ENCODE measurements at places on chromosomes 1 and 21.

DNA sequence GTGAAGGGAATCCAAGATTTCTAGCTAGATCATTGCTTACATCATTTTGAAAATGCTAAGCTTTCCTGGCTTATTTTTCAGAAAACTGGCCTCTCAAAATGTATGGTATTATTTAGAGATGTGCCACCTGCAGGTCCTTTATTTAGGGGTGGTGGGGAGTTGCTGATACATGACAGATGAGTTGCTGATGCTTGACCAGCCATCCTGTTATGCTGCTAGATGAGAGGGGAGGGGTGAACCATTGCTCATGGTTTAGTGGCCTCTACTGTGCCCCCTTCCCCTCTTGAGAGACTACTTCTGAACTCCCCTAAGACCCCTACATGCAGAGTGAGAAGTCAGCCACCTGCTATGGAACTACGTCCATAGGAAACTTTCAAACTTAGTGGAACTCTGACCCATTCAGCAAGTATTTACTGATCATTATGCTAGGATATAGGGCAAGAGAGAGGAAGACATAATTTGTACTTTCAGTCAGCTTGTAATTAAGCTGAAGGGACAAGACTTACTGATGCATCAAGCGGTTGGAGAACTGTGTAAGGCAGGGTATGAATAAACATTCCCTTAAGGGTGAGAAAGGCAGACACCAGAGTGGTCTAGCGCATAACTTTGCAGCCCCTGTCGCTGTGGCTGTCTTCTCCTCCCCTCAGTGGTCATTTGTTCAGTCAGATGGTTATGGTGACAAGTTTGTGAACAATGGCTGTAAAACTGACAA lies 34.6 kb downstream of the SLAMF6 start:
- DNase-seq = no peak

GRCh38 chr1:160743266-160743665 lies 4.2 kb downstream of the SLAMF7 start:
- DNase-seq = no peak

GRCh38 chr1:114002492-114003239 lies 23.4 kb downstream of the OLFML3 start:
- peak; percentile 79 for DNase-seq

- no peak for DNase-seq
These were observed 13.0 kb upstream of the MORC3 start for GRCh38 chr21:36306872-36307534.

GRCh38 chr21:42465008-42465802 lies 30.8 kb downstream of the RSPH1 start:
- peak; percentile 93 for DNase-seq

- no peak for DNase-seq
These were observed 27.5 kb downstream of the KAZN start for GRCh38 chr1:14625996-14626395.

GRCh38 chr1:151606384-151606783 lies 5.5 kb upstream of the SNX27 start:
- peak; percentile 40 for DNase-seq

DNA sequence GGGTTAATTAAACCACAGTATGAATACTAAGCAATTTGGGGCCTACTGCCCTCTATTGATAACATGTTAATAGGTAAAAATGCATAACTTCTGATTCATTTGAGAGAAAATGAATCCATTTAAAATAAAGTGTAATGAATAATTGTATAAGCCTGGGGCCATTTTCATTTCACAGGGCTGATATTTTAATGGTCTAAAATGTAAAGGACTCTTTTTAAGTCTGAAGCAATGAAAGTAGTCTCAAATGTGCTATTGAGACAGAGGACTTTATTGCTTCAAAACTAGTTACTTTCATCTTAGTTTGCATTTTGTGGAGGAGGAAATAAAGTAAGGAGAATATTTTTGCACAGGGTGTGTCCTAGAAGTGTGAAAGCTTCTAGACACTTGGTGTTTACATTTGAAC lies 155.4 kb downstream of the TLR5 start:
- DNase-seq = no peak

DNA sequence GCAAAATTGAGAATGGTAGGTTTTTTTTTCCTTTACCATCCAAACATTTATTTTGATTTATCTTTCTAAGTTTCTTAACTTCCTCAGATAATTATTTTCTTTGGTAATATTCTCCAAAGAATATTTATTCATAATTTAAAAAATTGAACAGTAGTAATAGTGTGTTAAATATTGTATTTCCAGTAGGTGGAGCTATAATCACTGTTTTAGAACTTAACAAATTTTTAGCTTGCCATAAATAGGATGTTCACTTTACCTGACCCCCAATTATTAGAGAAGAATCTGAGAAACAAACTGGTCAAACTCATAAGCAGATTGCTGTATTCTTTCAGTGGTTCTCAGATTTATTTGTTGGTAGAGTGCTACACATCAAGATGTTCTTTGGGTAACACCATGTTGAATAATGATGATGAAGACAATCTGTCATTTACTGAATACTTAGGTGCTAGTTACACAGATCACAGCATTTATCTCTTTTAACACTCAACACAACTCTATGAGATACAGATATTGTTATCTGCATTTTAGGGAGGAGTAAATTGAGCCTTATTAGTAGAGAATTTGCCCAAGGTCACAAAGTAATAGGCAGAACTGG lies 82.4 kb upstream of the GPR88 start:
- DNase-seq = peak; percentile 36

- no peak for DNase-seq
These were observed 5.7 kb upstream of the FTCD start for GRCh38 chr21:46160907-46161632.

DNA sequence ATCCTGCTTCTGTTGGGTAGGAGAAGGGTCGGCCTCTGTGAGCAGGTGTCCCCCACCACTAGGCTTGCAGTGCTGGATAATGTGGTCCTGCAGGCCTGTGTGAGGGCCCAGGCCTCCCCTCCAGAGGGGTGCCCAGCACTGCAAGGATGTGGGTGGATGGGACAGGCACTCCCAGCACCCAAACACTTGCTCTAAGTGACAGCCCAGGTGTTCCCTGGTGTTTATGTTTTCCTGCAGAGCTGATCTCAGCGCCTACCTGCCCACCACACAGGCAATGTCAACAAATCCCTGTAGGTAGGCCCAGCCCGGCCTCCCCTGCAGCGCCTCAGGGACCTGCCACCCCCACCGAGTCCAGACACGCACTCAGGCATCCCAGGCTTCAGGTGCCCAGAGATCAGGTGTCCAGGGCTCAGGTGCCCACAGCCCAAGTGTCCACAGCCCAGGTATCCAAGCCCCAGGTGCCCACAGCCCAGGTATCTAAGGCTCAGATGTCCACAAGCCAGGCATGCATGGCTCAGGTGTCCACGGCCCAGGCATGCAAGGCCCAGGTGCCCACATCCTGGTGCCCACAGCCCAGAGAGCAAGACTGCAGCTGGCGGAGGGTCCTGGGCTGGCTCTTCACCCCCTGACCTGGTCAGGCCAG lies 59.2 kb downstream of the WNT9A start:
- no peak for DNase-seq

- peak; percentile 65 for DNase-seq
These were observed 122.0 kb downstream of the SEC16B start for GRCh38 chr1:177847843-177848242.

- DNase-seq = no peak
These were observed 488 bp downstream of the SLC35D1 start for GRCh38 chr1:67053535-67053784.

GRCh38 chr1:244835276-244836134 lies at the start of gene COX20:
Gene COX20, plus strand, starts transcription at chr1:244835658. Its CDS starts 57 bp downstream, at chr1:244835715.
- peak; percentile 90 for DNase-seq

- no peak for DNase-seq
These were observed 664.5 kb upstream of the NR5A2 start for GRCh38 chr1:199362996-199363395.

- DNase-seq = no peak
These were observed 3.3 kb downstream of the MX1 start for GRCh38 chr21:41429305-41429704.

DNA sequence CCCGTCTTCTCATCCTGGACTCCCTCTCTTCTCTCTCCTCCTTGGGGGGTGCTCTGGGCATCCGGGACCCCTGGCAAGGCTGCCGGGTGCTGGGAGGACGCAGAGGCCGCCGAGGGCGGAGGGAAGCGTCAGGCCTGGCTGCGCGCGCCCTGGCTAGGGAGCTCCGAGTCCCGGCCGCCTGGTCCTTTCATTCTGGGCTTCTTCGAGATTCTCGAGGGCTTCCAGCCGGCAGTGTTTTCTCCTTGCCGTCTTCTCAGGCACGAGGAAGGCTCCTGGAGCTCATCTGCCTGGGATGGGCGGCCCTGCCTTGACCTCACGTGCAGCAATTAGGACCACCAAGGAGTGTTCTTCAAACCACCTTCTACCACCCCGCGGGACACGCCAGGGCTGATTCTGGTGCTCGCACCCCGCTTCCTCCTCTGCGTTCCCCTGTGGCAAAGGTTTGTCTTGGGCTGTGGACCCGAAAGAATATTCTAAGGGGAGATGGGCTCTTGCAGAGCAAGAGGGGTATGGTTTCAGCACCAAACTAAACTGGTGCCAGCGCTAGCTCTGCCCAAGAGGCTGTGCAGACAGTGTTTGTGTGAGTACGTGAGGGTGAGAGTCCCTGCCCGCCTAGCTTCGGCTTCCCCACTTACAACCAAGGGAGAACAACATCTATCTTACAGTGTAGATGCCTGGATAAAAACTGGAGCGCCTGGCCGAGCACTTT lies 36.5 kb downstream of the PIK3CD start:
- peak; percentile 40 for DNase-seq

GRCh38 chr1:188735567-188735966 lies 1742.1 kb downstream of the BRINP3 start:
- no peak for DNase-seq

- no peak for DNase-seq
These were observed 1.5 kb downstream of the KCNC4 start for GRCh38 chr1:110211496-110212168.

DNA sequence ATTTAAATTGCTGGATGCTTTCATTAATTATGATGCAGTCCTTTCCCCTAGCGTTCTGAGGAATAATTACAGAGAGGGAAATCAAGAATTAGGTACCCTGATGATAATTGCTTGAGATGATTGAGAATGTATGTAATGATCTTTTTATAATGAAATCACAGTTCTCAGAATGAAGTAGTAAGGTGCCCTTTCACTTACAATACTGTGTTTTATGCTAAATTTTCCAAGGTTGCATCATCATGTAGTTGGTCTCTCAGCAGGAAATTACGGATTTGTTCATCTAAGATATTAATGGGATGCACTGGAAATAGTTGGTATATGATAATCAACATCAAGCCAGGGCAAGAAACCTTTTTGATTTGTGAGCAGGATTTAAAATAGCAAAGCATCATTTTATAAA lies 34.1 kb downstream of the AGT start:
- no peak for DNase-seq

DNA sequence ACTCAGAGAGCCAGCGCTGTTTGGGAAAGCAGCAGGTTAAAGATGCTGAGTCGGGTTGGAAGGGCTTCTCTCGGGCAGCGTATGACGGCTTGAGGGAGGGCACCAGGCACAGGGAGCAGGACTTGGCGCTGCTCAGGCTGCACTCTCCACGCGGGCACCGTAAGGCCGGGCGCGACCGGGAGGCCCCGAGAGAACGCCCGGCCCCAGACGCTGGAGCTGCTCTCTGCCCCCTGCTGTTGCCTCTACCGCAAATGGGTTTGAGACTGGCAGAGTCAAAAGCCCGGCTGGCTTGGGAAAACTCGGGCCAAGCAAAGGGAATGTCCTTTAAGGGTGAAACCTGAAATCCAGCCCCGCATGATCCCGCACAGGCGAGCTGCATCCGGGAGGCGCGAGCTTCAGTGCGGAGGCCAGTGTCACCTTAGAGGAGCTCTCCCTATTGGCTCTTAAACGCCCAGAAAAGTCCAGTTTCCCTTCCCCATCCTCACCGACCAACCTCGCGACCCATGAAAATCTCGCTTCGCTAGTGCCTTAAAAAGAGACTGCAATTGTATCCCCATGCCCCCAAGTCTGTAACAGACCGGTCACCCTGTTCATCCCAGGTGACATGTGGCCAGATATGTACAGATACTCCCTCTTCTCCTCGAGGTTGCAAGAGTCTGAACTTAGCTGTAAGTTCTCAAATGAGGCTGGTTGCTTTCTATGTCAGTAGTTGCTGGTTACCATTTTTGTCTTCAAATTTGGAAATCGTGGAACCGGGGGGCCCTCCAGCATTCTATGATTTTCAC lies 1.1 kb downstream of the PRRX1 start:
- DNase-seq = no peak

DNA sequence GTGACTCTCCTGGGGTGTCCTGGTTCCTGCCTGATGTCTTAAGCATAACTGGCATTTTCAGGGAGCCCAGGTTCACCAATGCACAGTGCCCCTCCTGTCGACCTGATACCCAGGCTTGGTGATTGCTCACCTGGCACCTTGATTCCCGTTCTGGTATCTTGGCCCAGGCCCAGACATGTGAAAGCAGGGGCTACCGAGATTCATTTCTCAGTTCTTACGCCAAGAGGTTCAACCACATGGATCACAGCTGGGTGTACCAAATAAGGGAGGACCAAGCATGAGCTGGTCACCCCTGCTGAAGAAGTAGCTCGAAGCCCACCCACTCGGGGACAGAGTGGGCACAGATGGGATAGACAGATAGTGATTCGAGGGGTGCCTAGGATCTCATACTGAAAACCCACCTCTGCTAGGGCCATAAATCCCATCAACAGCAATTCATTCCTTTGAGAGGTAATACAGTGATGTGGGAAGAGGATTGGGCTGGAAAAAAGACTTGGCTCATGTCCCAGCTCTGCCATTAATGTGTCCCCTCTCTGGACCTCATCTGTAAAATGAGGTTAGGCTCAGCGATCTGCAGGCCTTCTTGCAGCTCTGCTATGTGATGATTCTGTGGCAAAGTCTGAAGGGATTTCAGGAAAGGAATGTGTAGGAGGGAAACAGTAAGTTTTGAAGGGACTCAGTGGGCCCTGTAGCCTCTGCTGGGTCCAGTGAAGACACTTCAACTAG lies 2.7 kb downstream of the EPHX1 start:
- peak; percentile 27 for DNase-seq

DNA sequence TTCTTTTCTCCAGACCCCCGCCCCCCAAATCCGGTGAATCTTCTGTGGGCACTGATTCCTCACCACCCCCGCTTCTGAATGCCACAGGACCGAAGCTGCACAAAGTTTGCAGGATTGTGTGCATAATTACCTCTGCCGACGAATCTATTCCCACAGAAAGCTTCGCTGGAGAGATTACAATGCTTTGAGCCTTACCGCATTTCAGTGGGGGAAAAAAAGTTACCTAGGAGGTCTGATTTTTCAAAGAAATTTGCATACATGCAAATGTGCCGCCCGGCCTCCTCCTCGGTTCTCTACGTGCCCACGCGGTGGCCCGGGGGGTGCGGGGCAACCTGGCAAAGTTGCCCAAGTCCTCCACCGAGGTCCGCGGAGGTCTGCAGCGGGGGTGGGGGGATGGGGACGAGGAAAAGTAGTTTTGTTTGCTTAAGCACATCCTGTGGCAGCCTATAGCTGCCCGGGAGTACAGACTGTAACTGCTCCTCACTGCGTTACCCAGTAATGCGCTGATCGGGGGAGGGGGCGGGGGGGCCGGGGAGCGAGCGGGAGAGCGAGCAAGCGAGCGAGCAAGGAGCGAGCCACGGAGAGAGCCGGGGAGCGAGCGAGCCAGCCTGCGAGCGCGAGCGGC lies 563 bp upstream of the NFIA start:
- DNase-seq = peak; percentile 84

GRCh38 chr1:59399642-59400041 lies 102.7 kb downstream of the FGGY start:
- DNase-seq = no peak
